A172 (cell line): ENCODE measurements at places on chromosomes 1 and 21. TPM values are rescaled to one million over a fixed set of nuclear protein-coding genes. Genes with fewer than 3 reads are reported as not detected.

DNA sequence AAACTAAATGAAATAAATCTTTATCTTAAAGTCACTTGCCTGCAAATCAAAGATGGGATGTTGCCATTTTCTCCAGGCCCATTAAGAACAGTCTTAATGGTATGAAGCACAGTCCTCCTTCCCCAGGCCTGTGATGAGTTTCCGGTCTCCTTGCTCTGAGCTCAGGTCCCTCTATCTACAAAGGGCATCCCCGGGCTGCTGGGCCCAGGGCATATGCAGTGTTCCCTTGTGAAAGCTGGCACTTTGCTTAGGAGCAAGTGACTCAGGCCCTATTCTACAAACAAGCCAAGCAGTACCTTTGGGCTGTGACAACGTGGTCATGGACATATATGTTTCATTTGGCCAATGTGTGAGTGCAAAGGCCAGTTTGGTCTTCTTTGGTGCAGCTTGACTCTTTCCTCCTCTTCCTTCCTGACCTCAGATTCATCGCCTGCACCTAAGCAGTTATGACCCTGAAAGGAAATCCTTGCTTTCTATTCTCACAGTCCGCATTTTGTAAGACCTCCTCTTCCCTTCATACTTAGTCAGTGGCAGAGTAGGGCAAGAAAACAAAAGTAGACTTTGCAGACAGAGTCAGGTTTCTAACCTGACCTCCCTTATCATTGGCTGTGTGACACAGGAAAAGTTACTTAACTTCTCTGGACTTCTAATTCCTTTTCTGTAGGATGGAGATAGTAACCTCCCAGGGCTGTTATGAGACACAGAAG, 109.5 kb downstream of the ERG start:
- no peak for DNase-seq

The EXTL1 gene
- total RNA-seq: 0.17 TPM in 1 of 2 replicates, not detected in the other

- no peak for DNase-seq
Observed at GRCh38 chr21:38734646-38735365, 70.9 kb upstream of the ETS2 start.

The C1orf226 gene
- 1.9 and 2.9 TPM in 2 replicates for total RNA-seq

- no peak for DNase-seq
Observed at GRCh38 chr1:208204779-208205178, 39.4 kb downstream of the PLXNA2 start.

- DNase-seq: no peak
Observed at GRCh38 chr21:46268371-46268770, 17.0 kb downstream of the MCM3AP start.

DNA sequence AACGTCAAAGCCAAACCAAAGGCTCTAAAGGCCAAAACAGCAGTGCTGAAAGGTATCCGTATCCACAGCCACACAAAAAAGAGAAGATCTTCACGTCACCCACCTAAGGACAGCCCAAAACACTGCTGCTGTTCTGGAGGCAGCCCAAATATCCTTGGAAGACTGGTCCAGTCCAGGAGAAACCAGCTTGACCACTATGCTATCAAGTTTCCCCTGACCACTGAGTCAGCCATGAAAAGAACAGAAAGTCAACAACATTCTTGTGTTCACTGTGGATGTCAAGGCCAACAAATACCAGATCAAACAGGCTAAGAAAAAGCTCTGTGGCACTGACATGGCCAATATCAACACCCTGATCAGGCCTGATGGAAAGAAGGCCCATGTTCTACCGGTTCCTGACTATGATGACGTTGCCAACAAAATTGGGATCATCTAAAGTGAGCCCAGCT, 32.1 kb downstream of the ARID4B start:
- DNase-seq: no peak
